ENCODE measurements at places on chromosomes 16 and 17.

GRCh38 chr17:66192378-66192687 lies 400 bp upstream of the CEP112 start:
- DNase-seq: no peak

GRCh38 chr16:87607223-87607622 lies 4.9 kb downstream of the JPH3 start:
- DNase-seq: no peak

GRCh38 chr16:17067882-17068281 lies 402.9 kb downstream of the XYLT1 start:
- no peak for DNase-seq

GRCh38 chr16:29710227-29711219 lies 31.5 kb downstream of the QPRT start:
- DNase-seq: peak; percentile 21

DNA sequence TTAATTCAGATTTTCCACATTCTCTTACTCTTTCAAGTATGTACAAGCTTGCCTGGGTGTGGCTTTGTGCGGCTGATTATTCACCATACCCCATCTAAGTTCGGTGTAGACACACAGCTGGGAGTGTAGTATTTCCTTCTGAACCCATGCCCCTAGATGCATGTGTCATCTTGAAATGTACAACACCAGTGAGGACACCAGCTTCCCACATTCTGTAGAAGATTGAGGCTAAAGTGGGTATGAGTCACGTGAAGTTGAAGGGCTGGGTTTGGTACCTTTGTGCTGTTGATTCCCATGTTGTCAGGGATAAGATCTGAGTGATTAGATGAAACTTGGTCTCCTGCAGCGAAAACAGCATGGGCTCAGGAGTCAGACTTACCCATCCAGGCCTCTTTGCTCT lies 14.6 kb upstream of the DHX8 start:
- no peak for DNase-seq

- no peak for DNase-seq
Observed at GRCh38 chr16:19861811-19862327, 22.8 kb downstream of the GPRC5B start.

DNA sequence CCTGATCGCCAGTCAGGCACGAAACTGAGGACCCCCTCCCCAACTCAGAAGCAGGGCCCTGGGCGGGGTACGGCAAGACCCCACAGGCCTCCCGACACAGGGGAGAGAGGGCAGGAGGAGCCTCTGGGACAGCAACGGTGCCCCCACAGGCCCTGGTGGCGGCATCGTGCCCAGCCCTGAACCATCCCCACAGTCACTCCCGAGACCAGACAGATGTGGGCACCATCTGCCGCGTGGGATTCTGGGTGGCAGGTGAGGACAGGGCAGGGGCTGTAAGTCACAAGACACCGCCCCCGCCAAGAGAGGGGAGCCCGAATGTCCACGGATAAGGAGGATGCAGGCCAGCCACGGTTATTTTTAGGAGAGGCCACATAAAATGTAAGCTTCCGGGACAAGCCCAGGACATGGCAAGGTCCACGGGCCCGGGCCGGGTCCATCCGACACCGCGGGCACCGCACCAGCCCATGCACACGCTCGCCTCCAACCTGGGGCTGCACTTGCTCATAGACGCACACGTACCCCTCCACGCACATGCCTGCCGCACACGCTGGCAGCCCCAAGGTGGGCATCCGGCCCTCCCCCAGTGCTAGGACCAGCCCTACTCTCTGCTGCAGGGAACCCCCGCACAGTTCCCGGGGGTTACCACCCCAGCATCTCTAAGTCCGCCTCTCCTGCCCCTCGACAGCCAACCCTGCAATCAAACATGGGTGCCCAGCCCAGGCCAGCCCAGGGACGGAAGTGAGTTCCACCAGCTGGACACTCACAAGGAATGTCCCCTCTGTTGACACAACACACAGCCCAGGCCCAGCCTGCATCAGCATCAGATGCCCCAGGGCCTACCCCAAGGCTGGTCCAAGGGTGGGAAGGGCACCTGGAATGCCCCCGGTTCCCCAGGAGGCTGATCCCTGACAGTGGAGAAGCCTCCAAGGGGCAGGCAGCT lies 8.2 kb upstream of the PVALEF start:
- DNase-seq: no peak

GRCh38 chr16:76653390-76654026 lies 376.3 kb downstream of the CNTNAP4 start:
- no peak for DNase-seq

- DNase-seq: no peak
Observed at GRCh38 chr17:66423056-66423955, 120.9 kb downstream of the PRKCA start.

DNA sequence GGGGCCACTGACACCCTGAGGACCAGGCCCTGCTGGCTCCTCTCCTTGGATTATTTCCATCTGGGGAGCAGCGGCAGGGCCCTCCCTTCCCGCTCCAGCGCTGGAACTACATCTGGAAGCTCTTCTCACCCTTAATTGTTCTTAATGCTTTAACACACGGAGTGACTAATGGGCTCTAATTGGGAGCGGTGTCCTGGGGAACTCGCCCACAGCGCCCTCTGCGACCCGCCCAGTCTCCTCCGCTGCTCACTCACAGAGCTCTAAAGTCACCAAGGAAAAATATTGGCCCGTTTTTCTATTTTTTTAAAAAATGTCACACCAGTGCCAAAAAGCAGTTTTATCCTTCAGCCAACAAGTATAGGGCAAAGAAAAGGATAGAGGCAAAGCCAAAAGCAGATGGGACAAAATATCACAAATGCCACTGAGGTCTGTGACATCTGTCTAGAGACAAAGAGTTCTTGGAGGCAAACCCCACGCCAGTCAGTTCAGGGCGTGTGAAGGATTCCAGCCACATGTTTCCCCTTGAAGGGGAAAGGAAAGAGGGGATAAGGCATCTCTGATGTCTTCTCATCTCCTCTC lies 134.7 kb downstream of the RBFOX3 start:
- no peak for DNase-seq

DNA sequence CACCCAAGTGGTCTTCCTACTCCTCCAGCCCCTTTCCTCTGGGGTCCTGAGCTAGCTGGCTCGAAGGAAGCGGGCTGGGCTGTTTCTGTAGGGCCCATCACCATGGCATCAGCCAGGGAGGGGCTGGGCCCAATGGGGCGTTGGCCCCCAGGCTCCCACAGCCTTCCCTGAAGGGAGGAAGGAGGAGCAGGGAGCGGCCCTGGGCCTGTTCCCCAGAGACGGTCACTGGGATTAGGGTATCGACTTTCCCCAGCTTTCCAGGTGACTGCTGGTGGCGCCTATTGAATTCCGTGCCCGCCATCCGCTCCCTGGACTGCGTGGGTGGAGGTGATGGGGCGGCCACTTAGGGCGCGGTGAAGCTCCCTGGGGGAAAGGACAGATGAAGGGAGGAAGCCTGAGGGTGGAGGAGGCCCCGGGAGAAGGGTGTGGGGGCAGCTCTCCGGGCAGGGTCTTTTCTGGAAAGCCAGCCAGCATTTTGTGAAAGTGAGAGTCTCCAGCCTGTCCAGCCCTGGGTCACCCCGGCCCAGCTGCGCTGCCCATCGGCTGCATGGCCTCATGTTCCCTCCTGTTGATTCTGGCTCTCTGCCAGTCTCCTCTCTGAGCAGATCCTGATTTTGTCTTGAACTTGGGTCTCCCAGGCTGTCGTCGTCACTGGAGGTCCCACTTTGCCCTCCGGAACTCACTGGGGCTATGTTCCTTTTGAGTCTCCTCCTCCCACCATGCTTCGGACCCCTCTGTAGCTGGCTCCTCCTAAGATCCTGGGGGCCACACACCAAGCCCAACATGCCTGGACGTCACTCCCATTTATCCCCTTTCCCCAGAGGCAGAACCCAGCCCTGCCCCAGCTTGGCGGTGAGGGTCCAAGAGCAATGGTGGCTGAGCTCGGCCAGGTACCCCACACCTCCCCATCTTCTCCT lies 9.8 kb downstream of the NHERF1 start:
- DNase-seq: no peak

DNA sequence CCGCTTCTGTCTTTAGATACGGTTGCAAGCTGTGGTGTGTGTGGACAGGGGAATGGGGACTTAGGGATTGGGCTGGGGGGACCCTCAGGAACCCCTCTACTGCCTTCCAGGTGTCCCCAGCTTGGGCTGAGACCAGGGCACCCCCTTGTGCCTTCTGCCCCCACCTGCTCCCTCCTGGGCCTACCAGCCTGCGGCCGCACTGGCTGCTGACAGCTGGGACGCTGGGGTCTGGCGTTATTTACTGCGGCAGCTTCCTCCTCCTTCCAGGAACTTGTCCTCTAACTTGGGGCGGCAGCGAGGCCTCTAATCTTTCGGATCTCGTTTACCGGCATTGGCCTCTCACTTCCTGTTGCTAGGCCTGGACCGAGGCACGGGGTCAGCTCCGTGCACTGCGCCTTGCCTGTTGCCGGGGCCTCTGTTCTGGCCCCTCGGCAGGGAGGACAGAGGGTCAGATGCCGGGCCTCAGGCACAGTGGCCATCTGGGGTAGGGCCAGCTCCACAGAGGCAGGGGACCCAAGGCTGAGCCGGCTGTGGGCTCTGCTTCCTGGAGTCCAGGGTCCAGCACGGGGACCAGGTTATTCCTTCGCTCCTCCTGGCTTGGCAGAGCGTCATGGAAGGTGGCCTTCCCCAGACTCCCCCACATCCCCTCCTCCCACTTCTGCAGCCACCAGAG lies 31.8 kb downstream of the TMEM235 start:
- peak; percentile 55 for DNase-seq

- DNase-seq: no peak
Observed at GRCh38 chr16:88697831-88698615, 8.2 kb downstream of the RNF166 start.

DNA sequence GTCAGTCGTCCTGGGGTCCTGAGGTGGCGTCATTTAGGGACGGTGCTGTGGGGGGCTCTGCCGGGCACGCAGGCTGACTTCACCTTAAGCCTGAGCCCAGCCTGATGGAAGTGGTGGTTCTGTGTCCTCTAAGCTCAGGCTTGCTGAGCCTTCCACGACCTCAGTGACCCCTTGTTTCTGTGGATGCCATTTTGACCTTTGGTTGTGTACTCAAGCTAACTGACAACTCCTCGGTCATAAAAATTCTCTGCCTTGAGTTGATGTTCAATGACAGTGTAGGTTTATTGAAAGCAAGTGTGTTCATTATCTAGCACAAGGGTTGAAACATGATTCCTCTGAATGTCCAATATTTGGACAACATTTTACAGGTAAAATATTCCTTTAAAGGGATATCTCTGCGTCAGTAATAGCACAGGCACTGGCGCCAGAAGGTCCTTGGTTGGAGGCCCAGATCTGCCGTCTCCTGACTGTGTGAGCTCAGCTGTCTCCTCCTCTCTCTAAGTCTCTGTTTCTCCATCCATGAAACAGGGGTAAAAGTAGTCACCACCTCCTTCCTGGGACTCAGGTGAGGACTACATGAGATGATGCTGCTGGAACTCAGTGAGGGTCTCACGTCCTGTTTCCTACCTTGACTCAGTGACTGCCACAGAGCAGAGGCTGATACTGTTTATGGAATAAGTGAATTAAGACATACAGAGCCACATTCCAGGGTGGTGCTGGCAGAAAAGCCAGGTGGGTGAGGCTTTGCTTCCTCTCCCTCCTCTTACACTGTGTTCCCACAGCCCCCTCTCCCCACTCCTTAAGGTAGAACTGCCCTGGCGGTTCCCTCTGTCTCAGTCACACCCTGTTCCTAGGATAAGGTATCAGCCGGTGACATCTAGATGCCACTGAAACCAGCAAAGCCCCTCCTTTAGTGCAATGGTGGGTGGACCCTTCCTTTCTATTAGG lies 75.7 kb downstream of the IRF8 start:
- no peak for DNase-seq

DNA sequence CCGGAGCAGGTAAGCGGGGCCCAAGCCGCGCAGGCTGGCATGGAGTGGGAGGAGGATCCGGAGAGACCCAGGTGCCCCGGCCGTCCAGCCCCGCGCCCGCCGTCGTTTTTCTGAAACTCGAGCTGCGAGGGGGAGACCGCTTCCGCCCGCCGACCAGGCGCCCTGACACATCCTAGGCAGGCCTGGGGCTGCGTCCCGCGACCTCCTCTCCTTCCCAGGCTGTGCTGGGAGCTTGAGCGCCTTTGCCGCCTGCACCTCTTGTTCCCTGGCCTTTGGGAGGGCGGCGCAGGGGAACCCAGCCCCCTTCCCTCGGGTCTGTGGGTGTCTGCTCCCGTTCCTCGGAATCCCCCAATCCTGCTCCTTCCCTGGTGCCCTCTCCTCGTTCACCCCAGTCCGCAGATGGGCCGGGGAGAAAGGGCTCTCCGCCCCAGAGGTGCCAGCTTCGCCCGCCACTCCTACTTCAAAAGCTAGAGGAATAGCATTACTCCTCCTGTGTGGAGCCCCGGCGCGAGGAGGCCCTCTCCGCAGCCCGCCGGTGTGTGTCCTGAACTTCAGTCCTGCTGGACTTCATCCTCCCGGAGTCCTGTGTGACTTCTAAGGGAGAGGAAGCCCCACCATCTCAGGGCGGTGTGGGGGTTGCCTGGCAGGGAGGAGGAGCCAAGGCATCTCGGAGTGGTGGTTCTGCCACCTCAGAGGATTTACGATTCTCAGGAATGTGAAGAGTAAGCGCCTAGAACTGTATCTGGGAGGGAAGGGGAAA lies 1.0 kb downstream of the NHERF1 start:
- DNase-seq: no peak

DNA sequence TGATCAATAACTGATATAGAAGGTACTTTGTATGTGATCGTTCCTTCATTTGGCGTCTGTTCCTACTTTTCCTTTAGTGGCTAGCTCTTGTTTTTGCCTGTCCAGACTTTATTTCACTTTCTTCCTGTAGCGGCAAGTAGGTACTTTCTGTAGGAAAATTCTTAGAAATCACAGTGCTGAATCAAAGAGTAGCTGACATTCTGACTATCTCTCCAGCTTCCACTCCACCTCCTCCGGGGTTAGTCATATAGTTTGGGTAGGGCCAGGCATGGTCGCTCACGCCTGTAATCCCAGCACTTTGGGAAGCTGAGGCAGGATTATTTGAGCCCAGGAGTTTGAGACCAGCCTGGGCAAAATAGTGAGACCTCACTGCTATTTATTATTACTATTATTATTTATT lies 29.9 kb upstream of the PAFAH1B1 start:
- DNase-seq: no peak

DNA sequence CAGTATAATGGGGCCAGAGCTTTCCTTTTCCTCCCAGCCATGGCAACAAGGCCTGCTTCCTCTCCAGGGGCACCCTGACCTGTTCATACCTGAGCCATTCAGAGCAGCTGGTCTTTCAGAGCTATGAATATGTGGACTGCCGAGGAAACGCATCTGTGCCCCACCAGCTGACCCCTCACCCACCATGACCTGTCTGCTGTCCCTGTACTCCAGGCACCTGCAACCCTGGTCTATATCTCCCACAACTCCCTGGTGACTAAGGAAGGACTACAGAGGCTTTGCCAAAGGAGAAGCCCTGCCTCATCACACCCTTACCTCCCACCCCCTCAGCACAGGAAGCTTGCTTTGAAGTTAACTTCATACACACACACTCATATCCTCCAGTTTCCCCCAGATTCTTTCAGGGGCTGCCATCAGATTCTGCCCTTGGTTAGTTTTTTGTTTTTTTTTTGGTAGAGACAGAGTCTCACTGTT lies 6.0 kb downstream of the TMEM106A start:
- DNase-seq: no peak

DNA sequence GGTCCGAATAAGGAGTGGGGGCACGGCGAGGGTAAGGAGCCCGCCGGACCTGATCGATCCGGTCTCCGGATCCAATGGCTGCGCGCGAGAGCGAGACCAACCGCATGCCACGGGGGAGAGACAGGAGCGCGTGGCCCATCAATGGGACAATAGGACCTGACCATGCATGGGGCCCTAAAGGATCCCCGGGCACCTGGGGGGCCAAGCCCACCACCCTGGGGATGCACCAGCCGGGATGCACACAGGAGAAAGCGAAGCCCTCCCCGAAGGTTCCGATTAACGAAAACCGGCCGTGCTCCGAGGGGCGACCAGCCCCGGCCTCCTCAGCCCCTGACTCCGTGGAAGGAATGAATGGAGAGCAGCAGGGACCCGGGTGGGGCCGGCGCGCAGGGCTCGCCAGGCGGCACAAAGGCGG lies 525 bp downstream of the JPT1 start:
- DNase-seq: no peak
